ENCODE measurements at places on chromosomes 3 and 15.

- no peak for DNase-seq
Observed at GRCh38 chr3:67248726-67249125, 250.6 kb downstream of the KBTBD8 start.

GRCh38 chr3:195068084-195069080, 202.6 kb downstream of the XXYLT1 start:
- DNase-seq = no peak

GRCh38 chr3:179819379-179819778, 166.5 kb downstream of the USP13 start:
- no peak for DNase-seq

GRCh38 chr3:63961891-63962290, 49.7 kb upstream of the SCAANT1 start:
- no peak for DNase-seq

DNA sequence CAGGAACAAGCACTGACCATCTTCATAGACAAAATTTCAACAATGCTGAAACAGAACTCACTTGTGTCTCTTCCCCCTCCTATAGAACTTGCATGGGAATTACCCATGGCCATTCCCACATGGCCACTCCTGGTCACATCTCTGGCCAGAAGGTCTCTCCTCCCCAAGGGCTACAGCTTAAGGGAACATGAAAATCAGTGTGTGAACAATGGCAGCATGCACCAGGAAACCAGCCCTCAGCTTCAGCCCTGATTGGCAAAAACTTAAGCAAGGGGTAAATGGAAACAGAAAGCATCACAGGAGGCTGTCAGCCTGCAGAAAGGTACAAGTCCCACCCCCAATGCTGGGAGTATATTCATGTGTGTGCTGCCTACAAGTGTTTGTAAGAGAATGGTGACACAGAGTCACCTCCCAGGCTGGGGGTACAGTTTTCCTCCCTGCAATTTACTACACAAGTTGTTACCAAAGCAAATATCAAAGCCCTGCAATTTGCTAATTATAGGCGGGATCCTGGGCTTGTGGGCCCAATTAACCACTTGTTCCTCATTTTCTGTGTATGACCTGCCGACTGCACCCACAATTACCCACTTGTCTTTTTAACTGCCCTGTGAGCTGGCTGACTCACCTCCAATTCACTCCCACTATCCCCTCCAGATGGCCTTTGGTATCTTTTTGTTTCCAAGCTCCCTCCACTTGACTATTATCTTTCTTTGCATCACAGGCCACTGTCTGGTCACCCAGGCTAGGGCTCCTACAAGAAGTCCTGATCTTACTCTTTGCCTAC, 84.4 kb upstream of the HES1 start:
- DNase-seq = no peak
